ENCODE measurements at places on chromosomes 6 and 20.

GRCh38 chr6:104548297-104548696, 311.4 kb downstream of the HACE1 start:
- DNase-seq = no peak

GRCh38 chr6:7100072-7100752, 7.5 kb upstream of the RREB1 start:
- no peak for DNase-seq

DNA sequence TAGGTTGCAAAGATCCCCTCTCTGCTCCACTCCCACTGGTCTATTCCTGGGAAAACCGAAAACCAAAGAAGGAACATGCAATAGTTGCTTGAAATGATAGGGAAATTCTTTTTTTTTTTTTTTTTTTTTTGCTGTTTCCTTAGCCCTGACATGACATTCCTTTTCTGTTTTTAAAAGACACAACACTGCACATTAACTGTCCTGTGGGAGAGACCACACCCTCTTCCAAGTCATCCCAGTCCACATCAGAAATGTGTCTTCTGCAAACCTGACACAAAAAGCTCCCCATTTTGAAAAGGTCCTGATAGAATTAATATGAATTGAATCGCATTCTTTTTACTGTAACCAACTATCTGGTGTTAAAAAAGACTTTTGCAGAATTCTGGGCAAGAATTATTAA, 43.4 kb upstream of the RIPOR2 start:
- DNase-seq = no peak

GRCh38 chr6:139490482-139490881, 116.0 kb upstream of the CITED2 start:
- peak; percentile 16 for DNase-seq

- peak; percentile 45 for DNase-seq
Measured at GRCh38 chr20:62409931-62410745, 3.1 kb upstream of the CABLES2 start.

DNA sequence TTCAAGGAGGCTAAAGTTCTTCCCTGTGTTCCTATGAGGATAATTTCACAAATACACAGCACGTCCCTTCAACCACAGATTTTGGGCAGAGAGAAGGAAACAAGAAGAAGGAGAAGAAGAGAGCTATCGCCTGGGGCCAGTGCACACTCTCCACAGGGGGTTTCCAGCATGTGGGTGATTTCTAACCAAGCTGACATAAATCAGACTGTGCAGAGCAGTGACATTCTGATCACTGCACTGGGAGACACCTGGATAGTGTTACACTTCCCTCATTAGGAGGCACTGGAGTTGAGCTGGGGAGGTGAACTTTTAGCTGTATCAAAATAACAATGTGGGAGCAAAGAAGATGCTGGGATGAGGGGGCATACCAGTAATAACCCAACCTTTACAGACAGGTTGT, 71.8 kb upstream of the CENPW start:
- no peak for DNase-seq

DNA sequence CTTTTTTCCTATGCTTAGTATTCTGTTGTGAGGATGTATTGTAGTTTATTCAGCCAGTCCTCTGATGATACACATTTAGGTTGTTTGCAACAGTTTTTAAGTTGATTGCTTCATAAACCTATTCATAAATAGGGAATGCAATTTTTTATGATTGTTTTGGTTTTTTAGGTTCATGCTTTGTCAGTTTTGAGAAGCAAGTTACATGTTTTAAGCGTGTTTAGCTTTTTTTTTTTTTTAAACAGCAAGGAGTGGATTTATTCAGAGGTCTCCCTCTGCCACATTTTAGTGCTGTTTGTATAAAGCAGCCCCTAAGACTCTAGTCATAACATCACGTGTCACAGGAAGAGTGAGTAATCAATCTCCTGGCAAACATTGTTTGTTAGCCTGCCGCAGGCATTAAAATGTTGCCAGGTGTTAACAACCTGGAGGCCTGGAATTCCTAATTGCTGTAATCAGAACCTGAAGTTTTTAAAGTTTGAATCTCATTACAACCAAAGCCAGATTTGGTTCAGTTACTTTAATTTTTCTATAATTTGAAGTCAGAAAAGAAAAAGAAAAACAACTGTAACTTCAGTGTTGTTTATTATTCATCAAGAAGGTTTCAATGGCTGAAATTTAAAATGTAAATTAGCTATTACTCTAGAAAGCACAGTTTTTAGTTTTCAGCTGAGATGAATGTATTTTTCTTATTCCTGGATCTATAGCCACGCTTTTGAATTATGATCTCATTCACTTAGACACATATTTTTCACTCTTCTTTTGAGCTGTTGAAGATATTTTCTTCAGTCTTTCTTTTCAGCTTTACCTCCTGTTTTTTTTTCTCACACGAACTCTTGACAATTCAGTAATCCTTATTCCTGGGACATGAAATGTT, 59.2 kb downstream of the KCNS1 start:
- DNase-seq = no peak

- DNase-seq = no peak
Measured at GRCh38 chr6:91299544-91300491, 712.9 kb upstream of the MAP3K7 start.

DNA sequence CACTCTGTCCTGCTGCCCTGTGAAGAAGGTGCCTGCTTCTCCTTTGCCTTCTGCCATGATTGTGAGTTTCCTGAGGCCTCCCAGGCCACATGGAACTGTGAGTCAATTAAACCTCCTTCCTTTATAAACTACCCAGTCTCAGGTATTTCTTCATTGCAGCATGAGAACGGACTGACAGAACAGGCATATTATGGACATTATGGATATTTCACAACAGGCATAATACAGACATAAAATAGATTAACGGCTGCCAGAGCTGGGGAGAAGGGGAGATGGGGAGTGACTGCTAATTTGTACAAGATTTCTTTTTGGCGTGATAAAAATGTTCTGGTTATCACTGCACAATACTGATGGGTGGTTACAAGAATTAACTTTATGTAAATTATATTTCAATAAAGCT, 29.4 kb downstream of the TRPC4AP start:
- no peak for DNase-seq

DNA sequence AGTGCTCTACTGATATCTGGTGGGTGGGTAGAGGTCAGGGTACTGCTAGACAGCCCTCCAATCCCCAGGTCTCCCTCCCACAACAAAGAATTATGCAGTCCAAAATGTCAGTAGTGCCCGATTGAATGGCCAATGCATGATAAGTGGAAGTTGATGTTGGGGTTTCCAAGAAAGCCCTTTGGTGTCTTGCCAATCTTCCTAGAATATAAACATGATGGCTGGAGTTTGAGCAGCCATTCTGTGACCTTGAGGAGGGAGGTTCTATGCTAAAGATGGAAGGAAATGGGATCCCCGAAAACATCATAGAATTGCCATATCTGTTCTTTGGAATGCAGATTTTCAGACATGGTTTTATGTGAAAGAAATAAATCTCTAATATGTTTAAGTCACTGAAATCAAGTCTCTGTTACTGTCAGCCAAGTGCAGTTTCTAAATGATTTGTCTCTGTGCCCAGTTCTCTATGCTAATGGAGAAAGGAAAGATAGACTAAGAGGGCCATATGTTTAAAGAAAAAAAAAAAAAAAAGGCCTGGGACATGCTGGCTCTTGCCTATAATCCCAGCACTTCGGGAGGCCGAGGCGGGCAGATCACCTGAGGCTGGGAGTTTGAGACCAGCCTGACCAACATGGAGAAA, 32.8 kb upstream of the PTPN1 start:
- DNase-seq = no peak

DNA sequence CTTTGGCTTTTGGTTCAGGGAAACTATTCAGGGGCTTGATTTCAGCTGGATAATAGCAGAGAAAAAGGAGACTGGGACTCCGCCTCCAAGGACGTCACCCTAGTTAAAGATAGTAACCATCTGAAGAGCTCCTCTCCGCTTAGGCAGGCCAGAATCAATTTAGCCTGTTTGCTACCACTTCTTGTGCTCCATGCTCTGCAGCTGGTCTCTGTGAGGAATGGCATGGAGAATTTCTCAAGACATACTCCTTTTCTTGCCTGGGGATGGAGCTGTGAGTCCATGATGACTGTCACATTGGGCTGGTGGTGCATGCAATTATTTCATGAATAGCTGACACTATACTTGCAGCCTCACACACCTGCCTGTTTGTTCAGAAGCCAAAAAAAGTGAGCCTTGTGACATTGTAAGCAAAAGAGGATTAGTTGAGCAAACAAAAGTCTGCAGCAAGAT, 61.4 kb downstream of the TXLNB start:
- no peak for DNase-seq

GRCh38 chr6:7389162-7389450, 436 bp downstream of the CAGE1 start:
- DNase-seq = no peak

- DNase-seq = no peak
Measured at GRCh38 chr6:25874822-25875562, 949 bp upstream of the SLC17A3 start.

DNA sequence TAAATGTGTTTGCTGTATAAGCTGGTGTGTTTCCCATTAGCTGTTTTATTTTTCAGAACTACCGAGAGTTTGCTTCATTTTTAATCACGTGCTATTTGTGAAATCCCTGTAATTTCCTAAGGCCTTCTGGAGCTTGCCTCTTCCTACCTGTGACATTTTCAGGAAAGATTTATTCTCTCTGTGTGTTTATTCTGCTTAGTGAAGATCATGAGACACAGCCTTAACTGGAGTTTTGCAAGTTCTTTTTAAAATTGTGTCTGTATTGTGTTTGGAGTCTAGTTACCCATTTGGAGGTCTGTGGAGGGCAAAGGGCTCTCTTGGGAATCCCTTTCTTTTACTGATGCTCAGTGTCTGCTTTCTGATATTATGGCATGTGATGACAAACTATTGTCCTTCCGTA, 359.1 kb upstream of the FLRT3 start:
- no peak for DNase-seq
